LNCaP clone FGC (cell line): ENCODE measurements at places on chromosomes 6 and 20.
A peak's percentile ranks its signal among the peaks of the same experiment; 100 is the strongest.

- DNase-seq: no peak
Measured at GRCh38 chr6:47252633-47253032, 57.1 kb downstream of the TNFRSF21 start.

GRCh38 chr20:62703853-62704228 is 4.8 kb upstream of the NTSR1 start:
- DNase-seq: no peak

DNA sequence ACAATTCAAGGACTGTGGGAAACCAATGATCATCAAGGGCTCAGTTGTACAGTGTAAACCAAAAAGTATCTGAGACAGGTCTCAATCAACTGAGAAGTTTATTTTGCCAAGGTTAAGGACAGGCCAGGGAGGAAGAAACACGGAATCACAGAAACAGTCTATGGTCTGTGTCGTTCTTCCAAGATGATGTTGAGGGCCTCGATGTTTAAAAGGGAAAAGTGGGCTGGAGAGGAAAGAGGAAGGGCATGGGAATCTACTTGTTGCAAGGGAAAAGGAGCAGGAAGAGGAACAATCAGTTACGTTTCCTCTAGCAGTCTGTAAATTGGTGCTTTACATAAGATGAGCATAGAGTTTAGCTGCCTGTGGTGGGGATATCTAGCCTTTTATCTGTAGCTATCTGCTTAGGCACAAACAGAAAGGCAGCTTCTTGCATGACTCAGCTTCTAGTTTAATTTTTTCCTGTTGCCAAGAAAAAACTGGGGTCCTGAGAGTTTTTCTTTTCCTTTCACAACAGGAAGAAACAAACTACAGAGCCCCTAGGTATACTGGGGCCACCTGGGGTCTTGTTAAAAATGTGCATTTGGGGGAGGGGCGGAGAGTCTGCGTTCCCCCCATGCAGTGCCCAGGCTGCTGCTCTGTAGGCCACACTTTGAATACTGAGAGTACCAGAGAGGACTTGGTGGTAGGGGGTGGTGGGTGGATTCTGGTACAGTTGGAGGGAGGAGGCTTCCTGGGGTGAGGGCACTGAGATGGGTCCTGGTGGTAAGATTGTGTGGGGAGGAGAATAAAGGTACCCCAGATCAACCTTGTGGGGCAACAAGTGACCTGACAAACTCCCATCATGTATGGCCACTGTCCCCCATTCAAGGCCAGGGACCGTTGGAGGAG is 35.3 kb upstream of the EZR start:
- no peak for DNase-seq

DNA sequence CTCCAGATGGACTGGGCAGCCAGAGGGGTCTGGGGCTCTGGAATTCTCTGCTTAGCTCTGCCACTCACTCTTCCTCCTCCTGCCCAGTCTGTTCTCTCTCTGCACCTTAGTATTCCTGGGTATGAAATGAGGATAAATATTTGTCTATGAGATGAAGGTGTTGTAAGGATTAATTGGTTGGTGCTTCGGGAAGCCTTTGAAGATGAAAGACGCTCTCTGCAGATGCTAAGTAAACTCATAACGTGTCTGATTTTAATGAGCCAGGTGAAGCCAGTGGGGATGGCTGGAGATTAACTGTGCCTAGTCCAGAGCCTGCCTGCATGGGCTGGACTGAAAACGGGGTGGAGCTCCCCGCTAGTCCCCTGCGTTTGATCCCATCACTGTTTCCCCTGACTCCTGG is 23.1 kb upstream of the TCP11 start:
- DNase-seq: no peak

- peak; percentile 3 for DNase-seq
Measured at GRCh38 chr6:91045161-91045560, 458.3 kb upstream of the MAP3K7 start.

GRCh38 chr20:54323227-54323734 is 115.4 kb downstream of the PFDN4 start:
- DNase-seq: no peak

GRCh38 chr6:45677381-45678284 is 299.9 kb upstream of the SUPT3H start:
- peak; percentile 45 for DNase-seq

- DNase-seq: no peak
Measured at GRCh38 chr20:43900496-43900895, 14.2 kb upstream of the TOX2 start.

DNA sequence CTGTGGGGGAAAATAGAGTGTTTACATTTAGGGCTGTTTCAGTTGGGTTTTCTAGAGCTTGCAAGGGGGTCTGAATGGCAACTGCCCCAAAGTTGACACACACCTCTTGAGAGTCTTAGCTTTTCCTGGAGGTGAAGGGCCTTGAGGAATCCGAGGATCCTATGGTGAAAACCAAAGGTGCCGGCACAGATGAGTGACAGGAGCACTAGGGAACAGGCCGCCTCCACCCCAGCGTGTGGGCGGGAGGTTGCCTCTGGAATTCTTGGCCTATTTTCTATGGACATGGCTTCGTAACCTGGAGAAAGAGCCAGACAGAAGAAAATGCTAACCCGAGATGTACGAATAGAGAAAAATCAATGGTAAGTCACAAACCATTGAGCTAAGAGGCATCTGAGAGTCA is 283.2 kb upstream of the FOXQ1 start:
- DNase-seq: no peak

- no peak for DNase-seq
Measured at GRCh38 chr6:46072866-46073265, 56.9 kb upstream of the ENPP4 start.

GRCh38 chr6:158174514-158174913 is 6.4 kb downstream of the GTF2H5 start:
- no peak for DNase-seq

GRCh38 chr6:162726947-162727321 is 632 bp downstream of the PRKN start:
- DNase-seq: no peak

GRCh38 chr6:27867945-27868300 is 44.3 kb downstream of the OR2B2 start:
- no peak for DNase-seq

GRCh38 chr6:146813554-146813953 is 214.8 kb downstream of the ADGB start:
- no peak for DNase-seq

DNA sequence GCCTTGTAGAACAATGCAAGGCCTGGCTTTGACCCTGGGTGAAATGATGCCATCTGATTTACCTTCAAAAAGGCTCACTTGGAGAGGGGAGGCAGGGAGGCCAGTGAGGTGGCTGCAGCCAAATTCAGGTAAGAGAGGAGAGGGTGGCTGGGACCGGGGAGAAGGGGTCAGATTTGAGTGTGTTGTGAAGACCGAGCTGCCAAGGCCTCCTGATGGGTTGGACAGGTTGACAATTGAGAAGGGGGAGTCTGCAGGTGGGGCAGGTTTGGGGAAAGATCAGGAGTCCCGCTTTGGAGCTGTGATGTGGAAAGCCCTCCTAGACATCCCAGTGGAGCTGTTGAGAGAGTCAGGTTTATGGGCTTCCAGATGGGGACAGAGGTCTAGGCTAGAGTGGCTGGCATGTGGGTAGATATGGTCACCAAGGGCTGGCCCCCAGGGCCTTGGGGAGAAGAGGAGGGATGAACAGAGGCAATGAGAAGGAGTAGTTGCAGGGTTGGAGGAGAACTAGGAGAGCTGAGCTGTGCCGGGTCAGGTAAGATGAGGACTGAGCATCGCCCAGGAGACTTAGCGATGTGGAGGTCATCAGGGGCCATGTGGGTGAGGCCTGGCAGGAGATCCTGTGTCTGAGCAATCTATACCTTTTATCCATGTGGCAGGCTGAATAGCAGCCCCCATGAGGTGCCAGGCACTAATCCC is 70.5 kb upstream of the TOX2 start:
- no peak for DNase-seq

DNA sequence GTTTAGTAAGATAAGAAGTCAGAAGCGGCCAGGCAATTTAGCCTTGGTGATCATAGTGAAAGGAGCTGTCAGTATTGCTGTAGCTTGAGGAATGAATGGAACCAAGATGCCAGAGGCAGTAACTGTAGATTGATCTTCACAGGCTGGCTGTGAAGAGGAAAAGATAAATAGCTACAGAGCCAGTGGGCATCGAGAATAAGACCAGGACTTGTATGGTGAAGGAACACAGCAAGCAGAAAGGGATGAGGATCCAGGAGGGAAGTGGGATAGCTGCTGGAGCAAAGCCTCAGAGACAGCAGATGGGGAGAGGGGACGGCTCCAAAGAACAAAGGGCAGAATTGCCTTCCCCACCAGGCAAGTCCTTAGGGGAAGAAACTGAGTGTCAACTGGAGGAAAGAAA is 294.4 kb upstream of the PLN start:
- no peak for DNase-seq

- no peak for DNase-seq
Measured at GRCh38 chr6:149473080-149474052, 11.4 kb downstream of the ZC3H12D start.

GRCh38 chr20:59825944-59826759 is 107.3 kb downstream of the SYCP2 start:
- DNase-seq: peak; percentile 74

GRCh38 chr20:58645412-58645968 is 5.6 kb upstream of the STX16 start:
- DNase-seq: peak; percentile 22

GRCh38 chr6:44618371-44618770 is 230.9 kb downstream of the CDC5L start:
- DNase-seq: no peak

DNA sequence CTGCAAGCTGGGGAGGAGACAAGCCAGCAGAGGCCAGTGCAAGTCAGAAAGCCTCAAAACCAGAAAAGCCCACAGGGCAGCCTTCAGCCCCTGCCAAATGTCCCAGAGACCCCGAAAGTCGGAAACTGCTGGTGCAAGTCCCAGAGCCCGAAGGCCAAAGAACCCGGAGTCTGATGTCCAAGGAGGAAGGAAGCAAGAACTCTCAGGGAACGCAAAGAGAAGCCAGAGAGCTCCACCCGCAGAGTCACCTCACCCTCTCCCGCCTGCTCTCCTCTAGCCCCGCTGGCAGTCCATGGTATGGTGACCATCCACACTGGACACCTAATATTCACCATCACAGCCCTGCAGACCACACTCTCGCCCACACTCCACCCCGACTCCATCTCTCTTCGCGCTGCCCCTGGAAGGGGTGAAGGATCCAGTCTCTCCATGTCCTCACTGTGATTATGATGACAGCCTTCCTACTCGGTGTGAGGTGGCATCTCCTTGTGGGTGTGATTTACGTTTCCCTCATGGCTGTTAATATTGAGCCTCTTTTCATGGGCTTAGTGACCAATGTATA is 10.6 kb downstream of the ULBP3 start:
- no peak for DNase-seq

DNA sequence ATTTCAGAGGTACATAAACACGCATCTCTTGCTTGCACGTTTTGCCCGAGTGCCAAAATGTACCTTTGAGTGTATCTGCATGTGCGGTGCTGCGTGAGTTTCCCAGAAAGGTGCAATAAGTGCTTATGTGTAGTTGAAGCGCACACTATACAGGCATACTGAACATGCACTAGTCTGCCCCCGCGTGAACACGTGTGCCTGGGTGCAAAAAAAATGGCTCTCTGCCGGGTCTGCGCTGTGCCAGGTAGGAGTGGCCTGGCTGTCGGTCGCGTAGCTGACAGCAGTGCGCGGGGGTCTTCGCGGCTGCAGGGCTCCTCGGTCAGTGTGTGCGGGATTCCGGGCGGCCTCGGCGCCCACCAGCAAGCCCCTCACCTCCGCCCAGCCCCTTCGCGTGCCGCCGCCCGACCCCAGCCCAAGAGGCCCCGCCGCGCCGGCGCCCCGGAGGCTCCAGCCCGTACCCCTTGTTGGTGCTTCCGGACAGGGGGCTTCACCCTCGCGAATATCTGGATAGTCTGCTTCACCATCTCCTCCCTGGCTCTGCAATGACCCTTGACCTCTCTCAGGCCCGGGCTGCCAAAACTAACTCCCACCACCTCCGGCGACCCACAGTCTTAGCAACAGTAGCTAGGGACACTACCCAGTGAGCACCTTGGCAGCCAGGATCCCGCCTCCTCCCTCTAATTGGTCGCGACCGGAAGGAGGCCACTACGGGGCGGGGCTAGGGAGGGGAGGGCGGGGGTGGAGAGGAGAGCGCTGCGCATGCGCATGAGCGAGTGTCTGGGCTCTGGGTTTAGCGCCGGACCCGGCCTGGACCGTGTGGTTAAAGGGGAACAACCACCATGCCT is at the start of gene KIF6:
KIF6 (minus strand) TSS at position 622 of the 845 bp plus-strand sequence; CDS start at position 524, 98 bp downstream.
- peak; percentile 73 for DNase-seq

- DNase-seq: no peak
Measured at GRCh38 chr20:49230021-49230420, 10.8 kb downstream of the DDX27 start.

GRCh38 chr6:156933201-156934068 is 156.3 kb downstream of the ARID1B start:
- DNase-seq: peak; percentile 79

- DNase-seq: no peak
Measured at GRCh38 chr6:151290877-151291721, 51.3 kb downstream of the AKAP12 start.

GRCh38 chr6:22078802-22079545 is 217.9 kb downstream of the PRL start:
- DNase-seq: no peak

DNA sequence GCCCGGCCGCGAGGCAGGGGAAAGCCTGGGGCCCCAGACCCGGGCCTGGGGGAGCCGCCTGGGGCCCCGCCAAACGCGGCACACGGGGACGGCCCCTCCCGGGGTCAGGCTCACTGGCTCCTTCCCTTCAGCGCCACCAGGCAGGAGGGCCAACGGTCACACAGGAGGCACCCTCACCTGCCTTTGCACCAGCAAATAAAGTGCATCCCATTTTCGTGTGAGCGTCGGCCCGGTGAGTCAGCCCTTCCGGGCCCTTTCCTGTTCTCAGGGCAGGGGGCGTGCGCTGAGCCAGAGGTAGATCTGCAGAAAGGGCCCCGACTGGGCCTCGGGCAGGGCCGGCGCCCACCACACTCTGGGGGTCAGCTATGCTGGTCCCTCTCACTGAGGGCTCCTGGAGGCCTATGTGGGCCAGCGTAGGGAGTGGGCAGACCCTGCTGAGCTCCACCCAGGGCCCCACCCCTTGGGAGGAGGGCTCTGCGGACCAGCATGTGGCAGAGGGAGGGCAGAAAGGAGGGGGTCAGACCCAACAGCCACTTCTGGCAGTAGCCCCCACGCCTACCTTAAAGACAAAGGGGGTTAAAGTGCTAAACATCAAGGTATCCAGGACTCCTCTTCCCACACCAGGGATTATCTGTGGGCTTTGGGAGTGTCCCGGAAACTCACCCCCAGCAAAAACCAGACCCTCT is 931 bp upstream of the UCKL1 start:
- DNase-seq: no peak

DNA sequence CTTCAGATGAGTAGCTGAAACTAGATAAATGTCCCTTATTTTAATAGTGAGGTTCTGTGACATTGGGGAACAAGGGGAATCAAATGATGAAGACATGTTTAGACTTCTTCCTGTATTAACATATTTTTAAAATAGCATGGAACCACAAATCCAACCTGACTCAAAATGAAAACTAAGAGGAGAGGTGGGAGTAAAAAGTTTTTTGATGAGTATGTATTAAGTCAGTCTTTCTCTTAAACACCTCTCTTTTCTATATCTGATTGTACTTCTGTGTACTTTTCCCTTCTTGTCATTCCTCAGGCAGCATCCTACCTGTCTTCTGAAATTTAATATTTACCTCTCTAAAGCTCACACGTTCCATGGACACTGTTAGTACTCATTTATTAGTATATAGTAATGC is 8.7 kb upstream of the SDHAF4 start:
- no peak for DNase-seq
